ENCODE measurements at places on chromosomes 7 and 10. TPM values are rescaled to one million over a fixed set of nuclear protein-coding genes. Genes with fewer than 3 reads are reported as not detected.

DNA sequence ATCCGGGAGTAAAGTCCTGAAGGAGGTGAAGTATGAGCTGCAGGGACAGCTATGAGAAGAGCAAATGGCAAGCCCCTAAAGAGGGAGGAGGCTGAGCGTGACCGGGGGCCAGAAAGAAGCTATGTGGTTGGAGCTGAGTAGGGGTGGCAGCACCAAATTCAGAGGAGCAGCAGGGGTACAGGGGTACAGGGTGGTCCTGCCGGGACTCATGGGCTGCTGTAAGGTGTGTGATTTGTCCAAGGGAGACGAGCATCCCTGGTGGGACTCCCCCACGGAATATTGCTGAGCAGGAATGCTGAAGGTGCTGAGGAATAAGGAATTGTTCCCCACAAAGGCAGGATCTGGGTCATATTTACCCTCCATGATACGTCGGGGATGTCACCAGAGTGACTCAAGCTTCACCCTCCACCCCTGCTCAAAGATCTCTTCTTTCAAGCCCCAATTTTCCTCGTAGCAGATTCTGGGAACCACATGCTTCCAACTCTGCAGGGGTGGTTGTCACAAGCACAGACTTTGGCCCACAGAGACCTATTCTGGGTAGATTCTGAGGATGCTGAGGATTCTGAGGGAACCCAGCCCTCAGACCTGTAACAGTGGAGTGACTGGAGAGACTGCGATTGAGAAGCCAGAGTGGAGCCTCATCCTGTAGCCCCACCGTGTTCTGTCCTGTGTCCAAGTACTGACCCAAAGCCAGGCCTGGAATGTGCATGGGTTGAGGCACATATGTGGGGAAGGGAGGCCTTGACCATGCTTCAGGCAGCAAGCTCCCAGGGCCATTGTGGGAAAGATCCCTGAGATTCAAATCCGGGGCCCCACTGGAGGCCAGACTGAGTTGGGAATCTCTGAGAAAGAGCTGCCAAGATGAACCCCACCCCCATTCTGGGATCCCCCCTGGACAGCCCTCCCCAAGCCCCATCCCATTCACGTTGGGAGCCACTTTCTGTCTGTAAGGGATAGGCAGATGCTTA, 4.2 kb downstream of the SFTPD start:
- DNase-seq = no peak

The GAD2 gene
- not detected for total RNA-seq

GRCh38 chr7:75969182-75969581, 25.2 kb downstream of the TMEM120A start:
- no peak for DNase-seq

DNA sequence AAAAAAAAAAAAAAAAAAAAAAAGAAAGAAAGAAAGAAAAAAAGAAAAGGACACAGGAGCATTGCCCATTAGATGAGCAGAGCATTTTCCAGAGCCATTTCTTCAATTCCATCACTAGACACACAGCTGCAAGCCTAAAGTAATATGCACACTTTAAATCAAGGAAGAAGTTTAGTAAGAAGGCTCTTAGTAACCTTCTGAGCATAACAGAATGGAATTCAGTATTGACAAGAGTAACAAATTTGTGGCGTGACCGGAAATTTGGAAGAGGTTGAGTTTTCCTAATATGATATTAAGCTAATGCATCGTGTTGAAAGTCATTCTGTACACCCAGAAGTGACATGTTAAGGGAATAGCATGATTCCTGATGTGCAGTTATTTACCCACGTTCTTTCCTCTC, 35.3 kb downstream of the SMURF1 start:
- no peak for DNase-seq

- no peak for DNase-seq
Observed at GRCh38 chr10:31873724-31874123, 54.9 kb downstream of the ARHGAP12 start.

DNA sequence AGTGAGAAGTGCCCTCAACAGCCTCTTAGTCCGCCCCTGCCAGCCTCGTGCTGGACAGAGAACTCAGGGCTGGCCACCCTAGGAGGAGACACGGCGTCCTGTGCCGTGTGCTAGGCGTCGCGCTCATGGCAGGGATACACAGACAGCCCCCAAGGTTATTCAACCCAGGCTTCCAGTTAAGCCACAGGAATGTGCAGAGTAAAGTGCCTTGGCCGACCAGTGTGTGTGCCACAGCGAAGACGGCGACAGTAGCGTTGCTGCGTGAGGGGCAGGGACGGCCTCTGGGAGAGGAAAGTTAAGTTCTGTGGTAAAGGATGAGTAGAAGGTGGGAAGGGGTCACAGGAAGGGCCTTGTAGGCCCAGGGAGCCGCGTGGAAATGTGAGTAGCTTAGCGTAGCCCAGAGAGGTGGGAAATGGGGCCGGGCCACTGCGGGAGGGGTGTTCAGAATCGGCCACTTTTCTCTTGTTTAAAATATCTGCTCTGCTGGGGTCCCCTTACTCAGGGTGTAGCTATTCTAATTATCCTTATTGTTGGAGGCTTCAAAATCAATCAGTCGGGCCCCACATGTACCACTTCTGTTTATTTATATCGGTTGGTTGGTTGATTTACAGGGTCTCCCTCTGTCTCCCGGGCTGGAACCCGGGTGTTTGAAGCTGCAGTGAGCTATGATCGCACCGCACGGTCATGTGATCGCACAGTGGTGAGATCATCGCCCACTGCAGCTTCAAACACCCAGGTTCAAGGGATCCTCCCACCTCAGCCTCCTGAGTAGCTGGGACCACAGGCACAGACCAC, 24.5 kb downstream of the TMEM120A start:
- DNase-seq = no peak

DNA sequence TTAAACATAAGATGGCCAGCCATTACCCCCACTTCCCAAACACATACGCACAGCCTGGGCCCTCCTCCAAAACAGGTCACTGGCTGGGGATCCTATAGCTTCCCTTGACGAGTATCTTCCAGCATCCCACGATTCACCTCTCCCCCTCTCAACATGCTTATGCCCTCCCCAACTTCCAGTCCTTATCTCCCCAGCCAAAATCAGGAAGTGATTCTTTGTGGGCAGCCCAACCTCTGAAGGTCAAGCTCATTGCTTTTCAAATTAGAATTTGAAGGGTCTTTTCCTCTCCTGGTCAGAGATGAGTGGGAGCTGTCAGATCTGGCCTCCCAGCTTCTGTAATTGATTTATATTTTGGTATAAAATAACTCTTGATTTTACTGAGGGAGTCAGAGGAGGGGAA, 133.6 kb downstream of the ATXN7L1 start:
- no peak for DNase-seq

The FLNC gene
- total RNA-seq = 130 TPM

- no peak for DNase-seq
Observed at GRCh38 chr7:37377231-37377630, 71.4 kb downstream of the ELMO1 start.

The GPER1 gene
- total RNA-seq = 2.3 TPM

DNA sequence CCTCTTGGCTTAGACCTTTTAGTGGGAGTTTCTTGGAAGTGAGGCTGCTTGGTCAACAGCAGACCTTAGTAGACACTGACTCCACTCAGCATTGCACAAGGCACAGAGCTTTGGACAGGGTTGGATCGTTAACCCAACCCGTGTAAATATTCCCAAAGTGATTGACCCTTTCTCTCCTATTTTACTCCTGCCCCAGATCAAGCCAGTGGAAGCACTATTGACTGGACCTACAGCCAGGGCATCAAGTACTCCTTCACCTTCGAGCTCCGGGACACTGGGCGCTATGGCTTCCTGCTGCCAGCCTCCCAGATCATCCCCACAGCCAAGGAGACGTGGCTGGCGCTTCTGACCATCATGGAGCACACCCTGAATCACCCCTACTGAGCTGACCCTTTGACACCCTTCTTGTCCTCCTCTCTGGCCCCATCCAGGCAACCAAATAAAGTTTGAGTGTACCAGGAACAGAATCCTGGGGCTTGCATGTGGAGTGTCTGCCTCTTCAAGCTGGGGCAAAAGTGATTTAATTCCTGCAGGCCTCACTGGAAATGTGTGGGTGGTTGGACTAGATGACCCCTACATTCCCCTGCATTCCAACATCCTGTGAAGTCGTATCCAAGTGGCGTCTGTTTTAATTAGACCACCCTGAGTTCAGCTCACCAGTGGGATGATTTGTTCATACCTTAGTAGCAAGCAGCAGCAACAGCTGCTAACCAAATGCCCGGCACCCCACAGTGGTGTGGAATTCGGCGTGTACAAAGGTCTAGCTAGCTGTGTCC, 7.5 kb downstream of the CPA1 start:
- no peak for DNase-seq
